ENCODE measurements at places on chromosomes 12 and 14.

- DNase-seq, result no peak
Measured at GRCh38 chr12:100534625-100535227, 38.8 kb upstream of the GAS2L3 start.

DNA sequence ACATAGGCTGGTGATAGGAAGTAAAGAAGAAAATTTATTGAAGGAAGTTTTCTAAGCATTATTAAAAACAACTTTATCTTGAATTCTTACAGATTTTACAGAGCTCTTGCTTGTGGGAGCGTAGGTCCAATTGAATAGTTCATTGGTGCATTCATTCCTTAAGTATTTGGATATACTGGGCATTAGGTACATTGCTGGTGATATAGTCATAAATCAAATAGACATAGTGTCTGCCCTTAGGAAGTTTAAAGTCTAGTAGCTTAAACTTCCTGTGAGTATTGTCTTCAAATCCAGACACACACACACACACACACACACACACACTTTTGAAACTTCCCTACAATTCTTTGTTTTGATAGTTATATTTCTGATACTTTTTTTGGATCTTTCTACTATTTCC, 226.7 kb downstream of the FUT8 start:
- DNase-seq, result no peak

DNA sequence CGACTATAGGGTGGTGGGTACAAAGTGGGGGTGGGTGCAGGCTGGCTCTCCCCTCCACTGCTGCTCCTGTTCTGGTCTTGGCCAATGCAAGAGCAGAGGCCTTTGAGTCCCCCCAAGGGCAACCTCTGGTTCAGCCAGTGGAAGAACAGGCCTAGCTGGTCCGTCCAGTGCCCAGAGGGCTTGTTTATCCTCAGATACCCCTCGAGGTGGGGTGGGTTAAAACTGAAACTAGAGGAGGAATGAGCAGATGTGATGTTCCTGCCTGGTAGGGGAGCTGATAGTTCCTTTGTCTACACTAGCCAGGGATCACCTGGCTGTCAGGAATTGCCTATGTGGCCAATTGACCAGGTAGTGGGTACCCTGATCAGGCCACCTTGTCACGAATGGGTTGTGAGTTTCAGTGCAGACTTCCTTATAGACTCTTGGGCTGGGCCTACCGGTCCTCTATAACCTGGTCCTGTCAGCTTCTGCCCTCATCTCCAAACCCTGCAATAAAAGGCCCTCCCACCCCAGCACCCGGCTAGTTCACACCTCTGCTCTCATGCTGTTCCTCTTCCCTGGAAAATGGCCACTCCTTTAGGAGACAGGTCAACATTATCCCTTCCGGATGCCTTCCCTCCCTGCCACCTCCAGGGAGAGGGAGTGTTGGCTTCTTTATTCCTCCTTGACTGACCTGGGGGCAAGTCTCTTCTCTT, 10.7 kb upstream of the HSP90AA1 start:
- DNase-seq, result no peak

- DNase-seq, result no peak
Measured at GRCh38 chr14:96091941-96092411, 52.8 kb downstream of the C14orf132 start.

DNA sequence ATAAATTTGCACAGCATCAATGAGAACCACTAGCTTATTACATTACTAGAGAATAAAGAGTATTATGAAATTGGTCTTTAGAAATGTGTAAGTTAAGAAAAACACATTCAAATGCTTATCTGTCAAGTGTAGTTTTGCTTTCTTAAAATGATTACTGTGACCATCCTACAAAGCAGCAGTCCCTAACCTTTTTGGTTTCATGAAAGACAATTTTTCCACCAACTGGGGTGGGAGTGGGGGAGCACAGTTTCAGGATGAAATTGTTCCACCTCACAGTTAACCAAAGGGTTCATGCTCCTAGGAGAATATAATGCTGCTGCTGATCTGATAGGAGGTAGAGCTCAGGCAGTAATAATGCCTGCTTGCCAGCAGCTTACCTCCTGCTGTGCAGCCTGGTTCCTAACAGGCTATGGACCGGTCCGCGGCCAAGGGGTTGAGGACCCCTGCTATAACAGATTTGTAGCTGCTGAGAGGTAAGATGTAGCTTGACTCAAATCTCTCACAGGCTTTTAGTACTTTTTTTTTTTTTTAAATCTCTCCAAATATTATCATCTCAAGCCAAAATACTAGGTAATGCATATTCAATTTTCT, 45.4 kb downstream of the PPP4R3A start:
- no peak for DNase-seq

- DNase-seq, result no peak
Measured at GRCh38 chr12:6322969-6323339, 12.5 kb downstream of the PLEKHG6 start.

- no peak for DNase-seq
Measured at GRCh38 chr12:58502841-58503240, 417.5 kb downstream of the LRIG3 start.

- peak; percentile 38 for DNase-seq
Measured at GRCh38 chr12:110741341-110742095, 1.2 kb downstream of the PPP1CC start.

GRCh38 chr12:3744229-3744901, 8.5 kb downstream of the CRACR2A start:
- DNase-seq, result no peak

GRCh38 chr14:50920482-50921230, 23.6 kb downstream of the PYGL start:
- DNase-seq, result no peak

- DNase-seq, result no peak
Measured at GRCh38 chr12:13452955-13453570, 256.5 kb downstream of the EMP1 start.

- DNase-seq, result no peak
Measured at GRCh38 chr12:52207895-52208294, 16.1 kb upstream of the KRT80 start.

Data from GM20000 (cell line).